ENCODE measurements at places on chromosomes 1 and 21. TPM values are rescaled to one million over a fixed set of nuclear protein-coding genes. Genes with fewer than 3 reads are reported as not detected.

GRCh38 chr1:109254621-109255096 is 5.3 kb downstream of the CELSR2 start:
- no peak for DNase-seq

FCRL1 gene
- polyA plus RNA-seq = not detected

DNA sequence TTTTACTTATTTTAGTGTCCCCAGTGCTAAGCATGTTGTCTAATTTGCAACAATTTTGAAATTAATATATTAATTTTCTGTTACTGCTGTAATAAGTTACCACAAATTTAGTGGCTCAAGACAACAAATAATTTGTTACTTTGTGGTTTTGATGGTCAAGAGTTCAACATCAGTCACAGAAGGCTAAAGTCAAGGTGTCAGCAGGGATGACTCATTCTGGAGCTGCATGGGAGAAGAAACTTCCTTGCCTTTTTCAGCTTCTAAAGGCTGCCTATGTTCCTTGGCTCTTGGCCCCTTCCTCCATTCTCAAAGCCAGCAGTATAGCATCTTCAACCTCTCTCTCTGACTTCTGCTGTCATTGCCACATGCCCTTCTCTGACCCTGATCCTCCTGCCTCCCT is 271.8 kb downstream of the HLX start:
- no peak for DNase-seq

- DNase-seq = no peak
These were observed 42.0 kb downstream of the ACOT7 start for GRCh38 chr1:6351480-6352137.

SPATA21 gene
- not detected for polyA plus RNA-seq

Measured in AG04450 (cell line).